ENCODE measurements at places on chromosomes 1 and 21. TPM values are rescaled to one million over a fixed set of nuclear protein-coding genes. Genes with fewer than 3 reads are reported as not detected.

DNA sequence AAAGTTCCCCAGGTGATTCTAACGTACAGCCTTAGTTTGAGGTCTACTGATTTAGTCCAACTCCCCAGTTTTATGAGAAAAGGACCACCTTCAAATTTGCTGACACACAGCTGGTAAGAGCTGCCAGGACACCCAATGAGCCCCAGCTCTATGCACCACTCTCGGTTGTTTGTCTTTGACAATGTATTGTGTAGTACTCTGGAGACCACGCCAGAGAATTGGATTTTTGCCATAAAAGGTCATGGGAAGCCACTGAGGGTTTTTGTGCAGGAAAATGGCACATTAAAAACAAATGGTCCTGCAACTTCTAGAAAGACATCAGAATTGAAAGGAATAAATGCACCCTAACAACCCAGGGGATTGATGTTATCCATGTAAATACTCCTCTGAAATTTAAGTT, 7.1 kb upstream of the IER5 start:
- DNase-seq: no peak

DNA sequence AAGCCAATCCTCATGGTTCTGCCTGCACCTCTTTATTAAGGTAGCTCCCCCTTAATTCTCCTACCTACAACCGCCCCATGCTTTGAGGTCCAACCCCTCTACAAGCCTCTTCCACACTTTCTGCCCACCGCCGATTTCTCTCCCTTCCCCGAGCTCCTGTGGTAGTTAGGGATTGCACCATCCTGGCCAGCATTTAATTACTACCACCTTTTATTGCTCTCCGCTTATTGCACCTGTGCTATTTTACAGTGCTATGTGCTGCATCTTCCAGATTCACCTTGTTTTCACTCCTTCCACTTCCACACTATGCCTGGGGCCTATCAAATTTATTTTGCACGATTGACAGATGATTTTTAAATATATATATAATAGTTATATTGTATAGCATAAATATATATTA, 29.3 kb upstream of the DNAJC11 start:
- no peak for DNase-seq

DNA sequence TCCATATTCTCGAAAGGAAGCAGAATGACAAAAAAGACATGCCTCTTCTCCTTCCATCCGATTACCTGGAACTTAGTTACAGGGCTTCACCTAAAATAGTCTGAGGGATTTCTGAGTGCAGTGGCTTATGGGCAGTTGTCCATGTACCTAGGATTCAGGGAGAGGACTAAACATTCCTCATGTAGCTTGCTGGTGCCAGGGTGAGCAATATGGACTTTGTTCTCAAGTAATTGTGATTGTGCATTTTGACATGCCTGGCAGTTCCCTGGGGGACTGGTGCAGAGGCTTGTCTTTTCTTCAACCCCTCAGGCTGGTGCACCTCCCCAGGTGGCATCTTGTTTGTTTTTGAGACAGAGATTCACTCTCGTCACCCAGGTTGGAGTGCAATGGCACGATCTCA, 6.1 kb upstream of the PSEN2 start:
- no peak for DNase-seq

DNA sequence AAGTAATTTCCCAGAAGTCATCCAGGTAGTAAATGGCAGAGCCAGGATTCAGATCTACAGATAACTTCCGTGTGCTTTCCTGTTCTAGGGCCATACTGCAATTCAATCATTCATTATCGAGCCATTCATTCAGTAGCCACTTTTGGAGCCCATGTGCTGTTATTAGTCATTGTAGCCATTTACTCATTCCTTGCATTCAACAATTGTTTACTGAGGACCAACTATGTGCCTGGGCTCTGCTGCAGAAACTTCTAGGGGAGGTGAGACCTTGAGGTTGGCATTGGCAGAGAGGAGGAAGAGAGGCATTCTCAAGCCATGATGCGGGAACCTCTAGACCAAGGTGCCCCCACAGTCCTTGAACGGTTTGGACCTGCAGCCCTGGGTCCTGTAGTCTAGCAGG, 27.9 kb downstream of the EPHB2 start:
- no peak for DNase-seq

GRCh38 chr1:98058676-98059075, 137.8 kb upstream of the DPYD start:
- no peak for DNase-seq

GRCh38 chr1:53599481-53599880, 139.5 kb downstream of the GLIS1 start:
- DNase-seq: no peak

DNA sequence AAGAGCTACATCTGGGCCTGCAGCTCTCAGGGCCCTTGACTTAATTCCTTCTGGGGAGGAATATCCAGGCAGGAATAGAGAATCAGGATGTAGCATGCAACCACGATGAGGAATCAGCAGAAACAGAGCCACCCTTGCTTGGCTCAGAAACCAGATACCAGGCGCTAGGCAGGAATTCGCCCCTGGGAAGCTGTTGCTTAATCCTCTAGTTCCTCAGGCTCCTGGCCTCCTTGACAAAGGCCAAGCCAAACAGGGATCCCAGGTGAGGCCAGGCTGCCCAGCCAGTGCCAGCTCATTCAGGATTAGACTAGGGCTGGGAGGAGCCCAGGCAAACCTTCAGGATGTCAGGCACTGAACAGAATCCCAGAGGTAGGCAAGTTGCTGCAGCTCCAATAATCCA, 48.2 kb upstream of the IRF2BP2 start:
- peak; percentile 82 for DNase-seq

DNA sequence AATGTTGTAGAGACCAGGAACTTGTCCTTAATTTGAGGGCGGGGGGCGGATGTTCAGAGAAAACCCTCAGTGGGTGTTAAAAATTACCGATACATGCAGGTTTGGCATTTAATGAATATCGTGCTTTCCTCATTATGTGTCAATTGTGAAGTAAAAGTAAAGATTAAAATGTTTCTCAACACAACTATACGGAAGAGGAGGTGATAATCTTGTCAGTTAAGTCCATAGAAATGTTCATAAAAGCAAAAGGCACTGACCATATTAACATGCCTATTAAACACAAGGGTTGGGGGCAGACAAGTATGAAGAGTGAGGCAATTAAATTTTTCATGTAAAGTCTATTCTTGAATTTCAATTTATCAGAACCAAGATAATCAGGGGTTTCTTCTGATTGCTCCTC, 1.3 kb downstream of the BRINP3 start:
- DNase-seq: no peak

DNA sequence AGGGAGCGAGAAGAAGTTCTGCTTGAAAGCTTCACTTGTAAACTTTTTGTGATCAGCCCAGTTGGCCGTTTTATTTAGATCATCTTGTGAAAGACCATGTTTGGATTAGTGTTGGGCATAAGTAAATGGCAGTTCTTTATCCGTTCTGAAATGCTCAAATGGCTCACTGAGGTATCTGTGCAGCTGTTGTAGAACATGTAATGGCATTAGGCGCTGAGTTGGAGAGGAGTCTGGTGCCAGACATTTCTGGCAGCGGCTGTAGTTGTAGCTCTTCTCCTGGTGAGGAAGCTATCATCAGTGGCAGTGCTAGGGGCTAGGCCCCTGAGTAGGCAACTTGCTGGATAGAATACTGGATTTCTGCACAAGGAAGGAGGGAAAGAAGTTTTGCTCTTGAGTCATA, 321.6 kb downstream of the LMO4 start:
- no peak for DNase-seq

DNA sequence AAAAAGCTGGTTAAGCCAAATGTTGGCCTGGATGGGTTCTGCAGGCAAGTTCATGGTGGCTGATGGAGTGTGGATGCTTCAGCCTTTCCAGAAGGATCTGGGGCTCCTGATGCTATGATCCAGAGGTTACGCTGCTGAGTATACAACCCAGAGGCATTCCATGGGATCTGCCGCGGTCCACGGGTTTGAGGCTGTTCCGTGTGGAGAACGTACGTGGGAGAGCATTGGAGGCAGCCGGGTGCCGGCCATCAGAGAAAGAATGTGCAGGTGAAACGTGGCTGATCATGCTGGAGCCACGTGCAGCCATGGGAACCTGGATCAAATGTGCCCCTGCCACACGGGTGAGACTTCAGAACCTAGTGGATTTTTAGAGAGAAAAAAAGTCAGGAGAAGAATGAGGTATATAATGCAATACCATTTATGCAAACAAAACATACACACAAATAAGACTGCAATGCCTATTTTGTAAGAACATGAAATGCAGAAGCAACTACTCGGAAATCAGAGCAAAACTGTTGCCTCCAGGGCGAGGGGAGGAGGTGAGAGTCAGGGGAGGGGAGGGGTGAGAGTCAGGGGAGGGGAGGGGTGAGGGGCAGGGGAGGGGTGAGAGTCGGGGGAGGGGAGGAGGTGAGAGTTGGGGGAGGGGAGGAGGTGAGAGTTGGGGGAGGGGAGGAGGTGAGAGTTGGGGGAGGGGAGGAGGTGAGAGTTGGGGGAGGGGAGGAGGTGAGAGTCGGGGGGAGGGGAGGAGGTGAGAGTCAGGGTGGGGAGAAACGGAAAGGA, 116.5 kb upstream of the C1orf174 start:
- DNase-seq: no peak

GRCh38 chr1:162639718-162640117, 7.5 kb downstream of the DDR2 start:
- no peak for DNase-seq

GRCh38 chr21:37932936-37933335, 16.7 kb upstream of the KCNJ6 start:
- no peak for DNase-seq

CHI3L1 gene
- total RNA-seq: not detected

LENEP gene
- not detected for total RNA-seq

GPR157 gene
- total RNA-seq: 2.0 TPM

RGS13 gene
- not detected for total RNA-seq

LIN9 gene
- total RNA-seq: 18.9 TPM

LDLRAD1 gene
- total RNA-seq: not detected

SIPA1L2 gene
- 33.7 TPM for total RNA-seq

MYOG gene
- total RNA-seq: not detected

DNAJC28 gene
- 2.6 TPM for total RNA-seq

FAM167B gene
- total RNA-seq: not detected
